ENCODE measurements at places on chromosomes 5 and 9.

DNA sequence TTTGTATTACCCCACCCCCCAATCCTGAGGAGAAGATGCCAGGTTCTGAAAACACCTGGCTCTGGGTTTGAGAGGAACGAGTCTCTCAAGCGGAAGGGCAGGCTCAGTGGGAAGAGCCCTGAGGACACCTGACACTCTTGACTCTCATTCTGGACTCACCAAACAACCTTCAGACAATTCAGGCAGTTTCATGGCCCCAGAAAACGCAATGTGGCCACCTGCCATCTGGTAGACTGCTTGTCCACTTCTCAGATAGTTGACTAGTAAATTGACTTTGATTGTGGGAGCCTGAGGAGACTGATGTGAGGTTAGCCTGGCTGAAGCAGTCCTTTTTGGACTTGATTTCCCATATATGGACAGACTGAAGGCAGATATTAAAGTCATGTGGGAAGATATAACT, 117.5 kb upstream of the FSTL4 start:
- no peak for DNase-seq

- DNase-seq, result no peak
These were observed 43.0 kb upstream of the GNE start for GRCh38 chr9:36301227-36301626.

DNA sequence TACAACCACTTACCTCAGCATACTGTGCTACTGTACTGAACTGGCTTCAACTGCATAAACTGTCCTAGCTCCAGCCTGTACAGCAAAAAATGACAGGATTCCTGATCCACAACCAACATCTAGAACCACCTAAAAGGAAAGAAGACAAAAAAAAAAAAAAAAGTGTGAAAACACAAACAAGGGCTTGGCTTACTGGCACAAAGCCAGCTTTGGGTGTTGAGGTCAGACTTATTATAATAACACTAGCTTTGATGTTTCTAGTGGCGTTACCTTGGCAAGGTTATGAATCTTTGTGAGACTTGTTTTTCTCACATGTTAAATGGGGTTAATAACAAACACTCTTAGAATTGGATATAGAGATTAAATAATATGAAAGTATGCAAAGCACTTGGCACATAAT, 148.5 kb upstream of the PUM3 start:
- no peak for DNase-seq

DNA sequence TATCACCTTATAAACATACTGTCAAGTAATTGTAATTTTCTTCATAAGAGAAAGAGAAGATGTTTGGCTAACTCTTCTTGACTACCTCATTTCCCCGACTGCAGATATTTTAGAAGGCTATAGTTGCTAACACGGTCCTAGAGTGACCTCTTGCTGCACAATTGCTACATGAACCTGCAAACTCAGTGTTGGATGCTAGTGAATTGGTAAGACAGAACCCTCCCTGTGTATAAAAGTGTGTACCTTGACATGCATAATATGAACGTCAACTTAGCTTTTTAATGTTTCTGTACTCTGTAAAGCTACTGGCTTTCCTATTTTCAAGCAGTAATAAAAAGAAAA, 46.7 kb upstream of the CER1 start:
- DNase-seq, result peak; percentile 85

- DNase-seq, result no peak
These were observed 764 bp upstream of the VDAC1 start for GRCh38 chr5:134005417-134006061.

- DNase-seq, result no peak
These were observed 205.1 kb upstream of the CHD1 start for GRCh38 chr5:99133921-99134320.

DNA sequence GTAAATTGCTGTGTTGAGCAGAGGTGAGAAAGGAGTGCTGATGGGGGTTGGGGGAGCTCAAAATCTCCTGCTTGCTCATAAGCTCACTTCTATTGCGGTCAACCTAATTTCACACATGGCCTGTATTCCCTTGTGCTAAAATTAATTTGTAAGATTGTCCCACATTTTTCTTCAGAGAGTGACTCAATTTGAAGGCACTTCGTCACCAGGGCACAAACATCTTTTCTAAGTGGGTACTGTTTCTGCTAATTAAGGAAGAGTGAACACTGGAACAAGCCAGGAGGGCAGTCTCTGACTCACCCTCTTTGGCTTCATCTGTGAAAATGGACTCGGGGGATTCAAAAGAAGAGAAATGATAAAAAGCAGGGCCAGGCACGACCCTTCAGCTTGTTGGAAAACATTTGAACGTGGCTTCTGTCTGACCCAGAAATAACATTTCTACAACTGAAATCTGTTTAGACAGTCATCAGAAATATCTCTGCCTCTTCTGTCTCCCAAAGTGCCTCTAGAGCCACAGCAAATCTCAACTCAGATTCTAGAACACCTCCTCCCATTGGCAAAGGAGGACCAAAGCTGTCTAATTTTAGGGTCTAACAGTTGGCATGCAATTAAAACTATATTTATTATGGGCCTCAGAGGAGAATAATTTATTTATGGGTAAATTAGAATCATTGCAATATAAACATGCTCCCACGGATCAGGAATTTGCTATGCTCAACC, 49.8 kb downstream of the FEM1C start:
- no peak for DNase-seq

- DNase-seq, result peak; percentile 62
These were observed 80.4 kb upstream of the ADAMTSL1 start for GRCh38 chr9:18393340-18394130.

DNA sequence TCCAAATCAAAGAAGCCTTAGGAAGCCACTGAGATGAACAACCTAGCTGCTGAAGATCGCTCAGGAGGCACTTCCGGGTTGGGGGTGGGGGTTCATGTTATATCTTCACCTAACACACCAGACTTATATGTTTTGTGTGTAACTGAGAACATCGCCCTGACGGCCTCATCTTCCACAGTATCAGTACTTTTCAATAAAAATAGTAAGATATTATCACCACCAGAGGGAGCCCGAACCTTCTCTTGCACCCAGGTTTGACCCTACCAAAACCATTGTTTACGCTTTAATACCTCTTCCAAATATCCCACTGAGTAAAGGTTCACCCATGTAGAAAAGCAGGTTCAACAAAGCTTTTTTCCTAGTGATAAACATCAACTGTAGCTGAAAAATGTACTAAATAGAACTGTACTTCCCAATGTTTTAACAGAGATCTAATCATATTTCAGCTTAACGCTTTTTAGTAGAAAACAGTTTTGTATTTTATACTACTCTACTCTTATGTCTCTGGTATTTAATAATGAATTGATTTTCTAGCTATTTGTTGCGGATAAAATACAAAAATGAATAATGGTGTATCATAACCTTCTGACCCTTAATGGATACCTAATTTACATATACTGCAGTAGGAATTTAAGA, 244.0 kb downstream of the EPB41L4A start:
- DNase-seq, result peak; percentile 52

DNA sequence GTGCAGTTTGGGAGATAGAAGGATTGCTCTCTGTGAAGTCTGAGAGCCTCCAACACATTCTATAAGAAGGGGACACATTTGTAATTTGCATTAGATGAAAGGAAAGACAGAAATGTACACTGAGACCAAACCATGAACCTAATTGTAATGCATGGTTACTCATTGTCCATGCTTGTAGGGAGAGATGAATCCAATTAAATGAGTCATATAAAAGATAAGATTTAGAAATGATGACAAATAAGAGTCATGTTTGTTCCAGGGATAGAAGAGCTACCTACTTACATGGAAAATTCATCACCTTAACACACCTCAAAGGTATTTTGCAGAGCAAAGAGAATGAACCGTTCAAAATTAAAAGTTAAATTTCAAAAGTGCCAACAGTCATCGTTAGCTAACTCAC, 85.1 kb downstream of the FBXL7 start:
- no peak for DNase-seq

- peak; percentile 32 for DNase-seq
These were observed 212.2 kb upstream of the ACO1 start for GRCh38 chr9:32172256-32172655.

- DNase-seq, result no peak
These were observed 59.2 kb downstream of the HSD17B3 start for GRCh38 chr9:96242811-96243210.

DNA sequence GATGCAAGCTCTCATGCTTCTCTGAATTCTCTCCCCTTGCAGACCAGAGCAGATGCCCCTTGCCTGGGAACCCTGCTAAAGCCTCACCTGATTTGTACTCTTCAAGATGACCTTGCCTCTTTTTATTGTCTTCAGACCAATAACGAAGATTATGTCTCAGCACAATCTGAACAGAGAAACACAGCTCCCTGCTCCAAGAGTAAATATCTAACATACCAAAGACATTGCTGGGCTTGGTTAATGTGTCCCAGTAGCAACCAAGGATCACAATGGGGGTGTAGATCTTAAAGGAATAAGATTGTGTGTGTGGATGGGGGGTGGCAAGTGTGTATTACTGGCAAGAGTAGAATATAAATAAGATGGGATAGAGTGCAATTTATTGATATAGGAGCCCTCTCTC, 67.6 kb upstream of the LHFPL2 start:
- no peak for DNase-seq

DNA sequence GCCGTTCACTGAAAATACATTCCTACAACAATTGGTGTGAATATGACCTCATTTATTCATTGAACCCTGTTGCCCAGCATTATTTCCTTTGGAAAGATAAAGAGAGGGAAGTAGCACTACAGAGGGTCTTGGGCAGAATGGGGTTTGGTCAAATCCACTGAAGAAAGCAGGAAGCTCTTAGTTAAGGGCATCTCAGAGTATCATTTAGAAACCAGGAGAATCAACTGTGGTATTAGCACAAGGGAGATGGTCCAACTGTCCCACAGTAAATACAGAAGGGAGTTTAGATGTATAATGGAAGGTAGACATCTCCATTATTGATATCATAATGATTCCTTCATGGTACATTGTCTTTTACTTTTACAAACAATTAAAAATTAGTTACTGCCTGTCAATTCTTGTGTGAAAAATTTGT, 47.1 kb downstream of the LIX1 start:
- DNase-seq, result no peak

- peak; percentile 54 for DNase-seq
These were observed 47.8 kb upstream of the SNX2 start for GRCh38 chr5:122727112-122727541.

DNA sequence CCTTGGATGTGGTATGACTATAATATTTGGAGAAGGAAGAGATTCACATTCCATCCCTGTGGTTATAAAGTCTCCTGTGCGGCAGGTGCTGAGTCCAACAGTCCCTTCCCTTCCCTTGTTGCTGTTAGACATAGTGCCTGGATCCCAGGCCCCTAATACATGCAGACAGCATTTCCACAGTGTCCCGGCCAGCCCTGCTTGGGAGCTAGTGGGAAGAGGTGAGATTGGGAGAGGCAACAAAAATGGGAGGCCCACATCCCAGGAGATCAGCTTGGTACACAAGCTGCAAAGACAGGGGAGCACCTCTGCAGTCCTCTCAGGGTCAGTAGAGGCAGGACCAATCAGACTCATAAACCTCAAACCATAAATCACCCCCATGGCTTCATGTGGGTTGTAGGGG, 3.3 kb upstream of the NEURL1B start:
- DNase-seq, result no peak

- peak; percentile 48 for DNase-seq
These were observed 754.3 kb downstream of the TLE4 start for GRCh38 chr9:80326105-80326504.

DNA sequence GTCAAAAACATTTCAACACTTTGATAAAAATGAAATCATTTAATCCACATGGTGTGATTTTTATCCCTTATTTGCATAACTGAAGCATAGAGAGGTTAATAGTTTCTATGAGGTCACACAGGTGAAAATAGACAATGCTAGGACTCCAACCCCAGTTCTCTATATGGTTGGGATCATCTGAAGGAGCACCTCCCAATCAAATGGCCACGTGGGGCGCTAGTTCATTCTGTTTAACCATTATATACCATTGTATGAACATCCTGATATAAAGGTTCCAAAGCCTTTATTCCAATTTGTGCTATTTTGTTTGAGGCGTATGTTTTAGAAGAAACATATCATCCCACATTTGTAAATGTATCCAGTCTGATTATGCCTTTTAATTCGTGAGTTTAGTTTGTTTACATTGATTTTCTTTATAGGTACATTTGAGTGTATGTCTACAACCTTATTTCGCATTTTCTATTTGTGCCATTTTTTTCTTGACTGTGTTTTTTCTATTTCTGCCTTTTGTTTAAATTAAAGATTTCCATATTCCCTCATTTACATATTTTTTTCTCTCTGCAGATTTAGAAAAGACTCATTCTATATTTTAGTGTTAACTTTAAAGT, 1092.0 kb downstream of the MAT2B start:
- no peak for DNase-seq

DNA sequence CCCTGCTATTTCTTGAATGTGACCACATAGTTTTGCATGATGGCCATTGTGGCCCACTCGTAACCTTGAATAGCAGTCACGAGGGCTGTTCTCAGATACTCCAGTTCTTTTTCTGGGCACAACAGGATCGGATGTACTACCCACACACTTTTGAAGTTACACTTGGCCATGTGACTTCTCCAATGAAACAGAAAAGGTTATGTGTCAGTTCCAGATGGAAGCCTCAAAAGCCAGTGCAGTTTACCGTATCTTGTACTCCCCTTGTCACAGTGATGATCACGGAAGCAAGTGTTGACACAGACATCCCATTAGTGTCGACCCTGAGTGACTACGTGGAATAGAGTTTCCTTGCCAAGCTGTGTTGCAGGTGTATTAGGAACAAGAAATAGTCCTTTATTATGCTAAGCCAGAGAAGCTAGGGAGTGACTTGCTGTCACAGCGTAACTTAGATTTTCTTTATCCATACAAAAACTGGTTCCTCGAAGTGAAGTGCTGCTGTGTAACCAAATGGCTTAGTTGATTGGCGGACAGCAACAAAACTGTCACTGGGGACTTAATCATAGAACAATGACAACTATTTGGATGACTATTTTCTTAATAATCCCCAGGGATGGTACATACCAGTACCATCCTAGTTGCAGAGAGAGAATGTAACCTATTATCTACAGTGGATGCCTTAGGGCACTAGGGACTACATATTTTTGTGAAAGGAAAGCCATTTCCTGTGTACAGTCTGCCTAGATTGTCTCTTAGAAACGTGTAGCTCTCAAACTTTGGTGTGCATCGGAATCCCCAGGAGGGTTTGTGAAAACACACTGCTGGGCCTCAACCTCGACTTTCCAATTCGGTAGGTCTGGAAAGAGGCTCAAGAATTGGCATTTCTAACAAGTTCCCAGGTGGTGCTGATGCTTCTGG, 90.1 kb upstream of the DMRT1 start:
- no peak for DNase-seq

- DNase-seq, result peak; percentile 17
These were observed 104.0 kb downstream of the DOCK8 start for GRCh38 chr9:318646-319045.
